T1000 (cell line): ENCODE measurements at places on chromosomes 11 and 22.
A peak's percentile ranks its signal among the peaks of the same experiment; 100 is the strongest.

GRCh38 chr22:39090426-39091064 is 6.5 kb upstream of the APOBEC3H start:
- no peak for DNase-seq

GRCh38 chr11:75345455-75346160 is 5.9 kb downstream of the ARRB1 start:
- no peak for DNase-seq

GRCh38 chr11:1639102-1639620 is 9.6 kb downstream of the KRTAP5-5 start:
- no peak for DNase-seq

DNA sequence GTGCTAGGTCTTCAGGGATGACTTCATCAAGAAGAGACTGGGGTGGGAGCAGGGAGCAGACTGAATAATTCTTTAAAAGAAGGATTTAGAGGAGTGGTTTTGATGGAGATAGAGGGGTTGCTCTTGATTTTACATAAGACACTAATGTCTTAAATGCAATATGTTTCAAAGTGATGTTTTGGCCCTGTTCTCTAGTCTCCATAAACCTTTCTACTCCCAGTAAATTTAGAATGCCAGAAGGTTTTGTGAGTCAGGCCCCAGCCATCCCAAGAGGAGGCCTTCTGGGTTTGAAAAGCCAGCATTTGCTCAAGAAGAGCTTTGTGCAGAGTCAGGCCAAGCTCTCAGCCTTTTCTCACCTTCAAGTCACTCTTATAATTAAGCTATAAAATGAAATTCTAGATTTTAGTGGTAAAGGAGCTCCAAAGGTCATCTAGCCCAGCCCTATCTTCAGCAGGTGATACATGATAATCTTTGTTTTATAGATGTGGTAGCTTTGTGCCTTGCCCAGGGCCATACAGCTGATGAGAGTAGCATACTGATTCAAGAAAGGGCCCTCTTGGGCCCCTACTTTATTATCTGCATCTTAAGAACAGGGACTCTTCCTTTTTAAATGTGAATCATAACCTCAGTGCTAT is 122.8 kb upstream of the MTNR1B start:
- DNase-seq = no peak

GRCh38 chr11:1206391-1207271 is 16.2 kb upstream of the MUC5B start:
- no peak for DNase-seq

GRCh38 chr11:105144887-105145286 is 5.3 kb upstream of the CARD18 start:
- no peak for DNase-seq

- no peak for DNase-seq
Observed at GRCh38 chr11:107011977-107012376, 6.3 kb downstream of the GUCY1A2 start.

DNA sequence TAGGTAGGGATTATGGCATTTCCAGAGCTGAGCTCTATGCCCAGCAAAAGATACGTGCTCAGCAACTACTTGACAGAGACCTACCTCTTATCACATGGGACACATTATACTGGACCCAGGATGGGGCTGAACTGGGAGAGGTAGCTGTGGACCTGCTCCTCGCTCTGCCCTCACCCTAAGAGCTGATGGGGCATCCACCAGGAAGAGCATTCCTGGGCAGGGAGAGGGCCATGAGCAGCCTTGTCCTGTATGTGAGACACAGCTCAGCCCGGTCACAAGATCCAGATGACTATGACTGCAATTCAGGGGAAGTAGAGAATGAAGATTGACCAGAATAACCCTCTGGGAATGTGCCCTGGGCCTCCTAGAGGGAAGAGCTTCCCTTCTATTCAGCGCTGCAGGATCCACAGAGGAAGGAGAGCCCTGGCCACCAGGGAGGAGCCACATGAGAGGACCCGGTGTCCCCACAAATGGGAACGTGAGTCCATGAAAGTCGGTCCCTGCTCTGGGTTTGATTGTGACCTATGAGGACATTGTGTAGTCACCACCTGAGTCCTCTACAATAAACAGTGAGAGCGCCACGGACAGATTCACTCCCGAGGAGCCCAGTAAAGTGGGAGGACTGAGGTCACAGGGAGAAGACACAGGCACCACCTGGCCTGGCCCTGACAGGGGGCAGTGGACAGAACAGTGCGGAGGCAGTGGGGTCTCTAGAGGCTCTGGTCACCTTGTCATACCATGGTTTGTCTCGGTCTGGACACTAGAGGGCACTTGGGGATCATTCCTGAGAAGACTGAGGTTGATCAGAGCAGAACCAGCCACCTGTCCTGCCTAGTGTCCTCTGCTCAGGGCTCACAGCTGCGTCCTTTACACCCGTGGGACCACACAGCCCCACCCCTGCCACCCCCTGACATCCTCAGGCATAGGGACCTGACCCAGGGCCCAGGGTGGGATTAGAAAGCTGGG is 99.5 kb downstream of the ZNF280B start:
- DNase-seq = no peak

DNA sequence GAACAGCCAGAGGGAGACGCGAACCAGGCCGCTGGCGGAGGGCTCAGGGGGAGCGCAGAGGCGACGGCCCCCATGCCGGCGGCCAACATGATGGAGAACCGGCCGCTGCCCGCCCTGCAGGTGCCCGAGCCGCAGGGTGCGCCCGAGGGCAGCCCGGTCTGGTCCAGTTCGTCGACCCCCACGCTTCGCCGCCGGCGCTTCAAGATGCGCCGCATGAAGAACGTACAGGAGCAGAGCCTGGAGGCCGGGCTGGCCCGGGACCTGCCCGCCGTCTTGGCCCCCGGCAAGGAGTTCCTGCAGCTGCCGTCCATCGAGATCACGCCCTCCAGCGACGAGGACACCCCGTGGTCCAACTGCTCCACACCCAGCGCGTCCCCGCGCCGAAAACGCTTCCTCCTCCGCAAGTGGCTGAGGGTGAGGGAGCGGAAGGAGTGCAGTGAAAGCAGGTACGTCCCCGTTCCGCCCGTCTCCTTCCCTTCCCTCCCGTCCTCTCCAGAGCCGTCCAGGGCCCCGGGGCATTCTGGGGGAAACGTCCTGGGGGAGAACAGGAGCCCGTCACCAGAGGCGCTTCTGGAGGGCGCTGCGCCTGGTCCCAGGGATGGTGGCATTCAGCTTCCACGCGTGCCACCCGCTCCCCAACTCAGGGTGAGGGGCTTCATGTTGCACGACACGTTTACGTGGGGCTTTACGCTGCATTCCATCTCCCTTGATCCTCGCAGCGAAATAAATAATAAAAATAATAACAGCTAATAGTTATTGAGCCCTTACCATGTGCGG is 840 bp downstream of the GRAMD1B start:
- DNase-seq = peak; percentile 33

GRCh38 chr11:17827006-17827405 is 92.4 kb downstream of the KCNC1 start:
- DNase-seq = no peak

- DNase-seq = no peak
Observed at GRCh38 chr11:22787551-22788162, 41.9 kb downstream of the SVIP start.

DNA sequence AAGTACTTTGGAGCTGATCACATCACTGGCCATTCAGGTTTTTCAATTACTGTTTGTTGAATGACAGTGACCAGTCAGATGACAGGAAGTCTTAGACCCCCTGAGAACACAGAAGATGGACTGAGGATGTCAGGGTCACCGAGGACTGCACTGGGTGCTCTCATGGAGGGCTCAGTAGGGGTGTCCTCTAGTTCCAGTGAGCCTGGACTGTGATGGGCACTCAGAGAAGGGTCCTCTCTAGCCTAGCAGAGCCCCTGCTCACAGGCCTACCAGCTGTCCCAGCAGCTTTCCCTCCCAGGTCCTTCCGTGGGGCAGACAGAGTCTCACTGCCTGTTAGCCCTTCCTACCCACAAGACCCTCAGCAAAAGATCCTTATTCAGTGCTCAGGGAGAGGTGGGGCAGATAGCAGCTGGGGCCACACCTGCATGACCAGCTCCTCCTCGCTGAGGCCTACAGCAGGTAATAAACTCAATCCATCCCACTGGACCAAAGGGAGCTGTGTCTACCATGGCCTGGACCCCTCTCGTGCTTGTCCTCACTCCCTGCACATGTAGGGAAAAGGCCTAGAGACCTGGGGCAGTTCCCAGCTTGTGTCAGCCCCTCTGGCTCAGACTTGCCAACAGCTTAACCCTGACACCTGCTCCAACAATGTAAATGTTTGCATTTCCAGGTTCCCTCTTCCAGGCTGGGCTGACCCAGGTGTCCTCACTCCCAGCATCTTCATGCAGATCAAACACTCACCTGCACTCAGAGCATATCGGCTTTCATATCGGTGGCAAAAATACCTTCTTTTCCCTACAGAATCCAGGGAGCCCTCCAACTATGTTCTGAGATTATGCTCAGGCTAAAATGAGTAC is 25.2 kb upstream of the VPREB1 start:
- no peak for DNase-seq

DNA sequence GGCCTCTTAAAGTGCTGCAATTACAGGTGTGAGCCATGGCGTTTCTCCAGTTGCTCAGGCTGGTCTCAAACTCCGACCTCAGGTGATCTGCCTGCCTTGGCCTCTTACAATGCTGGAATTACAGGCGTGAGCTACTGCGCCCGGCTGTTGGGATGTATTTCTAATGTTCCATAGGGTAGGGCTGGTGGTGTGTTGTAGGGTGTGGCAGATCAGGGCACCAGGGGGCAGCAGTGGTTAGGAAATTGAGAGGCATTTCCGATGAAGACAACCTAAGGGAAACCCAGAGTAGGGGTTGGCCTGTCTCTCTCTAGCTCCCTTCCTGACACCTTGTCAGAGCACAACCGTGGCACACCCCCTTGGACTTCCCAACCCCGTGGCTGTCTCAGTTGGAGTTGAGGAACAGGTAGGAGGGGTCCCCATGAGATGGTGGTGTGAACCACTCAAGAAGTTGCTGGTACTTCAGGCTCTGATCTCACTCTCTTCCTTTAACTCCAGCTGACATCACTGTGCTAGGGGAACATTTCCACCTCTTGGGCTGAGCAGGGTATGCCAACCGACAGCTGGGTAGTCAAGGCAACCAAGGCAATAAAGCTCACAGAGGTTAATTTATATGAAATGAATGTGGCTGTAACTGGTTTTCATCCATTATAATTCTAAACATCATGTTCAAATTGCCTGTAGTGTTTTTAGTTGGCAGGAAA is 33.0 kb downstream of the YWHAH start:
- no peak for DNase-seq

DNA sequence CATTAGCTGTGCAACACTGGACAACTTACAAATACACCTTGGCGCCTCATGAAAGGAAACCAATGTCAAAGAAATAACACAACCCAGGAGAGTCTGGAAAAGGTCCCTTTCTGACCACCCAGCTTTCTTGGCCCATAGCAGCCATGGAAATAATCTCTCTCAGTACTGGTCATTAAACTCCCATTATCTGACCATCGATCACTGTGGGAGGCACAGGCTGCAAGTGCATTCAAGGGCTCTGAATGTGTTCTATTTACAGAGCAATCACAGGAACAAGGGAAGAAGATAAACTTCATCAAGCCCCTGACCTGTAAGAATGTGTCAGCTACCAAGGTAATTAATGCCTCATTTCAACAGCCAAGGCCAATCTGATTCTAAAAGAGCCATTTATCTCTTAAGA is 40.1 kb downstream of the CTSC start:
- DNase-seq = no peak

- DNase-seq = no peak
Observed at GRCh38 chr11:35190804-35191348, 51.9 kb downstream of the CD44 start.

- DNase-seq = no peak
Observed at GRCh38 chr11:12106501-12106900, 3.9 kb upstream of the MICAL2 start.

- DNase-seq = peak; percentile 28
Observed at GRCh38 chr22:46175631-46176030, 25.3 kb downstream of the PPARA start.

DNA sequence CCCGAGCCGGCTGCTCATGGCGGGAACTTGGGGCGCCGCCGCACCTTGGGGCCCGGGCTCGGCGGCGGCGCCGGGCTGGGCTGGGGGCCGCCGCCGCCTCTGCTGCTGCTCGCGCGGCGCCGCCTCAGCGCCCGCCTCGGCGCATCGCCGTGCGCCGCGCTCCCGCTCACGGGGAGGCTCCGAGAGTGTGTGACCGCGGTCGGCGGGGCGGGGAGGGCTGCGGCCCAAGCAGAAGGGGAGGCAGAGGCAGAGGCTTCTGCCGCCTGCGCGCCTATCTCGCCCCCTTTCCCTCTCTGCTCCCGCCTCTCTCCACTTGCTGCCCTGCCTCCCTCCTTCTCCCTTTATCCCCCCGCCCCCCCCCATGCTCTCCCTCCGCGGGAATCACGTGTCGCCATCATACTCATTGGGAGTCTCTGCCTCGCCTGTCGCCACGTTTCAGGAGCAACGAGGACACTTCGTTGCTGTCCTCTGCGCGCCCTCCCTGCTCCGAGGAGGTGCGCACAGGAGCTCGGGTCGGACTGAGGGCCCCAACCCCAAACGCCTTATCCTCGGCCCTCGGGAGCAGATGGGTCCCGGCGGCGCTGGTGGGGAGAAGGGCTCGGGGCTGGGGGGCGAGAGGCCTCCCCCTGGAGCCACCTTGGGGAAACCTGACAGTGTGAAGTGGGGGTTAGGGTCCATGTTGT is at the start of gene GUCY1A2:
Gene GUCY1A2 (minus strand): TSS at position 258 of the 683 bp plus-strand sequence. CDS start 421 bp downstream, outside the sequence.
- DNase-seq = no peak

DNA sequence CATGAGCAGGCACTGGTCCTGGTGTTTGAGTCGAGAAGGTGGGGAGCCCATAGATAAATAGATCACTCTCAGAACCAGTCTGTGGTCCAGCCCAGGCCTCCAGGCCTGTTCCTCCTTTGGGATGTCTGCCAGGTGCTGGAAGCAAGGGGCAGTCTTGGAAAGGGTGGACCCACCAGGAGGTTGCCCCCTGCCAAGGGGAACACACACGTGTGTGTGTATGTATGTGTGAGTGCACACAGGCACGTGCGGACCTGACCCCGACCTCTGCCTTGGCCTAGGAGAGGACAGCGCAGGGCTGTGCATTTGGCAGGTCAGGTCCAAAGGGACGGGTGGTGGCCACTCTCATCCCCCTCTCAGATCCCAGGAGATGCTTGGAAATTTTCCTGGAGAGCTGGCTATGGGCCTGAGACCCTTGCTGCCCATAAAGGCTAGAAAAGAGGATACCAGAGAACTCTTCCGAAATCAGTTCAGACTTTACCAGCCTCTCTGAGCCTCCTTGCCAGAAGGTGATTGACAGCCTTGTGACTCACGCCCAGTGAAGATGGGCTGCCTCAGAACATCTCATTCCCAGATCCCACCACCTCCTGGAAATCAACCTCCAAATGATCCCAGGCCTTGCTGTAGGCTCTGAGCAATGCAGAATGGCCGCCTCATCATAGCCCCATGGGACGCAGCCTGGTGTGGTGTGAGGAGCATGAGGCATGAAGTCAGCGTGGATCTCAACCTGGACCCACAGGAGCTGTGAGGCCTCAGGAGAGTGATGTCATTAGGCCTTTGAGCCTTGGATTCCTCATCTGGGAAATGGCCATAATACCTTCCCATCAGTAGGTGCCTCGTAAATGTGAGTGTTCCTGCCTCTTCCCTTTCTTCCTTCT is 24.0 kb upstream of the CREB3L1 start:
- DNase-seq = peak; percentile 24
